ENCODE measurements at places on chromosomes 4 and X.

- DNase-seq, result no peak
These were observed 25.8 kb downstream of the VSIG4 start for GRCh38 chrX:66014084-66014483.

GRCh38 chr4:124469981-124470380 lies 242.6 kb downstream of the ANKRD50 start:
- DNase-seq, result no peak

GRCh38 chr4:22391551-22391950 lies 124.3 kb downstream of the ADGRA3 start:
- DNase-seq, result peak; percentile 69

DNA sequence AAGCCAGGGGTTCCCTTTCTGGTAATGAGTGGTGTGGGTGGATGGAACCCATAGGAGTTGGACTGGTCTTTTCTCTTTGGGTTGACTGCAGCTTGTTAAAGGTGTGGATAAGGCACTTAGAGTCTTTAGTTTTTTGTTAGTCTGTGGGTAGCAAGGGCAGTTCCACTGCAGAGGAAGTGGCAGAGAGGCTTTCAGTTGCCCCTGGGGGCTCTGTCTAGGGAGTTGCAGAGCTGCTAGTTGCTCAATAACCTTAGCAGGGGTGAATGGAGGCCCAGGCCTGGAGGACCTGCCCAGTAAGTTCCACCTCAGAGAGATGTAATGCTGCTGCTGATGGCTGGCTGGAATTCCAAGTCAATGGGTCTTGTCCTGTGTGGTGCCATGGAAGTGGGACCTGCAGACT lies 282.6 kb upstream of the NDST4 start:
- DNase-seq, result no peak

DNA sequence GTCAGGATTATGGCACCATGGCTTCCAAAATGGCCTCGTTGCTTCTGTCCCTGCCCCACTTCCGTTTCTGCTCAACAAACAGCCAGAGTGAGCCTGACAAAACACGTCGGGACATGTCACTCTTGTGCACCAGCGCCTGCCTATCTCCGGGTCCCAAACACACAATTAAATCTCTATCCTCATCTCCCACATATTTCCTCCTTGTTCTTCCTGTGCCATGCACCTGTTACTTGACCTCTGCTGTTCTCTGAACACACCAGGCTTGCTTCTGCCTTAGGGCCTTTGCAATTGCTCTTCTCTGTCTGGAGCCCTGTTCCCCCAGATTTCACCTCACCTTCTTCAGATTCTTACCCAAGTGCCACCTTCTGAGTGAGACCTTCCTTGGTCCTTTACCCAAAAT lies 12.7 kb upstream of the CD38 start:
- no peak for DNase-seq
